ENCODE measurements at places on chromosomes 7 and 10.

DNA sequence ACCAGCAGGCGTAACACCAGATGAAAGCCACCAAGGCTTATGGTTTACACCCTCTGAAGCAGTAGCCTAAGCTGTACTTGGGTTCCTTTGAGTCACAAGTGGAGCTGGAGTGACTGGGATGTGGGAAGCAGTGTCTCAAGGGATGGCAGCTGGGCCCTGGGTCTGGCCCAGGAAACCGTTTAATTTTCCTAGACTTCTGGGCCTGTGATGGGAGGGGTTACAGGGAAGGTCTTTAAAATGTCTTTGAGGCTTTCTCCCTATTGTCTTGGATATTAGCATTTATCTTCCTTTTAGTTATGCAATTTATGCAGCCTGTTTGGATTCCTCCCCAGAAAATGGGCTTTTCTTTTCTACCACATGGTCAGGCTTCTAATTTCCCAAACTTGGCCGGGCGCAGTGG lies 568.2 kb downstream of the ANKRD7 start:
- DNase-seq = no peak

- DNase-seq = no peak
Measured at GRCh38 chr7:74515276-74515675, 61.6 kb downstream of the GTF2IRD1 start.

GRCh38 chr7:29989257-29989995 lies at the start of gene SCRN1:
TSS of gene SCRN1 (minus strand) at chr7:29989801. CDS start at chr7:29969067, 20,734 bp downstream.
- peak; percentile 9 for DNase-seq

GRCh38 chr7:12637819-12638592 lies 49.4 kb upstream of the ARL4A start:
- no peak for DNase-seq

Measured in activated CD4-positive, alpha-beta T cell treated with anti-CD3 and anti-CD28 coated beads, Interleukin-2, amount 50 U/mL, for 1 hour (primary cell).